Stimulated activated CD8-positive, alpha-beta memory T cell treated with anti-CD3 and anti-CD28 coated beads, Interleukin-2, amount 100 ng/mL, for 1 hour (primary cell): ENCODE measurements at places on chromosomes 6 and 20.

- no peak for DNase-seq
Observed at GRCh38 chr20:25187635-25188034, 7.9 kb upstream of the ENTPD6 start.

DNA sequence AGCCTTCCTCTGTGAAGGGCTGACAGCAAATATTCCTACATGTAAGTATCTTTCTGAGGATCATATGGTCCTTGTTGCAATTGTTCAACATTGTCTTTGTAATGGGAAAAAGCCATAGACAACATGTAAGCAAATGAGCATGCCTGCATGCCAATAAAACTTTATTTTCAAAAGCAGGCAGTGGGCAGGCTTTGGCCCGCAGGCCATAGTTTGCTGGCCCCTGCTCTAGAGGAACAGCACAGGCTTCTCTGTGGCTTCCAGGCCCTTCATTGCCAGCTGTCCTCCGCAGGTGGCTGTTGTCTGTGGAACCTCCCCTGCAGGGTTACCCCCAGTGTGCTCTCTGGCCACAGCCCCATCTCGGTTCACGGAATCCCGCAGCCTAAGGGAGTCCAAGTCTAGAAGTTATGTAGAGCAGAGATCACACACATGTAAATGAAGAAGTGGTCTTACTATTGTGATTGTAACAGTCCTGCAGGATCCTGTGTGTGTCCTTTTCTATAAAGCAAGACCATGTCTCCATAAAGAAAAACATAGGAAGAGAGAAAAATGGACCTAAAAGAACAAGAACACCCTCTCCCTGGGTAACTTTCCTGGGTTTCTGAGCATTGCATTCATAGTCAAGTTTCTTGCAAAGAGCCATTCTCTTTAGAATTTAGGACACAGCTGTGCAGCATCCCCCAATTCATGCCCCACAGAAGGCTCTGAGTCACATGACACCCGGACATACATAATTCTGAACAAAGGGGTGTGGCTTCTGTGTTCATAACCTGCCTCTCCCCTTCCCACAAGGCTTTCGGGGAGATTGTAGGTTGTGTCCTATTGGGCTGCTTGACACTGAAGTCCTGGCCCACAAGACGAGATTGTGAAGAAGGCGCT, 10.0 kb downstream of the UNC93A start:
- DNase-seq = no peak

DNA sequence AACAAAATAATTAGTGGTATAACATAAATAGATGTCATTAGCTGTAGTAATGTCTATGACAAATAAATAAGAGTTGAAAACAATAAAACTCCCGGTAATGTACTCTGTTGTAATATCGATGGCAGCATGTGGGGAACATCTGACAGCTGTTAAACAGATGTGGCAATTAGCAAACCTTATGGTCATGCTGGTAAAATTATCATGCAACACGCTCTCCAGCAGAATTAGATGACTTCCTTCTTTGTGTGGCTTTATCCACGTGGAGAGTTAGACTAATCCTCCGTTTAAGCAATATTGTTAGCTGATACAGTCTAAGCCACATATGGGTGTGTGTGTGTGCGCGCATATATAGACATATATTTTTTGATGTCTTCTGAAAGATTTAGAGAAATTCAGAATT, 77.7 kb upstream of the ZFP64 start:
- DNase-seq = no peak

DNA sequence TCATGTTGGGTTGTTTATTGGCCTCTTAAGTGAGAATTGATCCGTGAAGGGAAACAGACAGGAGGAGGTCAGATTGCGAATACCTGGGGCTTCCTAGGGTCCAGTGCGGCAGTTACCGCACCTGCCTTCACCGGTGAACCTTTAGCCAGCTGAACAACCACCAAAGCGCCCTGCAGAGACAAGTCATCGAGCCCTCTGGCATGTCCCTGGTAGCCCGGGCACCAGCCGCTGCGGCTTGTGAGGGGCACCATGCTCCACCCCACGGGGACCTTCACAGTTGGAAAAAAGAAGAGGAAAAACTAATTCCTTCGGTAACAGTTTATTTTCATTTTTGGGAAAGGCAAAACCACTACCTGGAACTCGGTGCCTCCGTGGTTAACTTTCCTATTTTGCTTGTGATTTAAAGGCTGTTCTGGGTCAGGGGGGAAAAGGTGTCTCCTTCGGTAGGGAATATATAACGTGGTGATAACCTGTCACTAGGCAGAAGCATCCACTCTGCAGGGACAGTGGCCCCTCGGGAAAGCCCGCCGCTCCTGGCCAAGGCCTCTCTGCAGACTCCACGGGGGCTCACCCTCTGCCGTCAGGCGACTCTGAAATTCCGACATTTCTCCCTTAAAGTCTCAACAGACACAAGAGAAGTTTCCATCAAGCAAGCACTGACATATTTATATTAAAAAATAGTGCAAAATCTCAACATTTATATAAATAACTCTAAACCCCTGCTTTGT, 30.7 kb upstream of the ZBP1 start:
- no peak for DNase-seq

DNA sequence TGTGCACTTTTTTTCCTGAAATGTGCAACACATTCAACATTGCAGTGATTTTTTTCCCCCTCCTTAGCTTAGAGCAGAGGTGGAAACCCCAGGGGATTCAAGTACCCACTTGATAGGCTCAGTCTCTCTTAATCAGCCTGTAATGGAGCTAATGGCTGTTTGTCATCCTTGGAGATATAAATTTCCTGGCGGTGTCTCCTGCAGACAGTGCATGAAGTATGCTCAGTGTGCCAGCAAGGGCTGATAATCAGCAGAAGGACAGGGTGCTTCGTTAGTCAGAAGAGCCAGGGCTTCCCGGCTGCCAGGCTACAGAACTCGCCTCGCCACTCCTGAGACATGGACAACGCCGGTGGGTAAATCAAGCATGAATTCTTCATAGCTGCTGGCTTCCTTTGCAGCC, 69.8 kb upstream of the PHACTR2 start:
- DNase-seq = no peak

DNA sequence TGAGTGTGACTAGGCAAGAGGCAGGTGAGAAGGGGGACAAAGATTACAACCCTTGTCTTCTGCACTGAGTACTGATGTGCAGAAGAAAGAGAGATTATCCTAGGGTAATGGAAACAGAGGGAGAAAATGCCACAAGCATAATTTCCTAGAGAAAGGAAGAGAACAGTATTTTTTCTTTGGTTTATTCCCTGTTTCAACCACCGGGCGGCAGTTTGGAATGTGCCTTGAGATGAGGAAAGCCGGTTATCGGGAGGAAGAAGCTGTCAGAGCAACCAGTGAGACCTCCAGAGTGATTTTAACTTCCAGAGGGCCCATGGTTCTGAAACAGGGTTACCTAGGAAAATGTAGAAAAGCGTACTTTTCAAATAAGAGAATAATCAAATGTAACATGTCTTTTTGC, 121.4 kb downstream of the REV3L start:
- DNase-seq = no peak

DNA sequence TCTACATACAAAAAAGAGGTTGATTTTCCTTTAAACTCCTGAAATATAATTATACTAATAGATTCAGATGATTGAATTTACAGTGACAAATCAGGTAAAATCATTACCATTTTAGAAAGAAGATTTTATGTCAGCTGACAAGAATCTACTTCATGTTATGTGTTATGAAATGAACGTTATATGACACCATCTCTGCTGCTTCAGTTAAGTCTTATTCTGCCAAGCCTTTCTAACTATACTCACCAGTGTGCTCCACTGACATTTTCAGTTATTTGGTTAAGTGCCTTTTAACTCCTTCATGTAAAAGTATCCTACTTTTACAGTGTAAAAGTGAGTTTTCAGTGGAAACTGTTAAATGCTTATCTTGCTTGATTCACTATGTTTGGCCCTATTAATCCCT, 80.4 kb downstream of the RWDD2A start:
- no peak for DNase-seq

GRCh38 chr20:962683-963082, 39.4 kb downstream of the RSPO4 start:
- no peak for DNase-seq

DNA sequence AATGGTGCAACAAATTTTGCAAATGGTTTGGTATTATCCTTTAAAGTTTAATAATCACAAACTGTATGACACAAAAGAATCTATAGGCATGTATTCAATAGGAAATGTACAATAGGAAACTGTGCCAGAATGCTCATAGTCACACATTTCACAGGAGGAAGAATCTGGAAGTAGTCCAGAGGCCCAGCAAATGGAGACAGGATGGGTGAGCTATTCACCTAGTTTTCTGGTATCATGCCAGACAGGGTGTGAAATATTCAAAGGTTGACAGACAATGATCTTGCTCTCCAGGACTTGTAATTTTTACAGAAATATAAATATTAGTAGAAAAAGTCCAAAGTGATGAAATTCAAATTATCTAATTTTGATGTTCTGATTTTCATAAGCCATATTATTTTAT, 520.1 kb upstream of the IMPG1 start:
- DNase-seq = no peak

- no peak for DNase-seq
Observed at GRCh38 chr6:118548613-118549012, 517 bp downstream of the PLN start.

GRCh38 chr6:4281341-4282293, 146.2 kb upstream of the ECI2 start:
- no peak for DNase-seq

GRCh38 chr6:42279144-42279781, 61.6 kb upstream of the MRPS10 start:
- no peak for DNase-seq

DNA sequence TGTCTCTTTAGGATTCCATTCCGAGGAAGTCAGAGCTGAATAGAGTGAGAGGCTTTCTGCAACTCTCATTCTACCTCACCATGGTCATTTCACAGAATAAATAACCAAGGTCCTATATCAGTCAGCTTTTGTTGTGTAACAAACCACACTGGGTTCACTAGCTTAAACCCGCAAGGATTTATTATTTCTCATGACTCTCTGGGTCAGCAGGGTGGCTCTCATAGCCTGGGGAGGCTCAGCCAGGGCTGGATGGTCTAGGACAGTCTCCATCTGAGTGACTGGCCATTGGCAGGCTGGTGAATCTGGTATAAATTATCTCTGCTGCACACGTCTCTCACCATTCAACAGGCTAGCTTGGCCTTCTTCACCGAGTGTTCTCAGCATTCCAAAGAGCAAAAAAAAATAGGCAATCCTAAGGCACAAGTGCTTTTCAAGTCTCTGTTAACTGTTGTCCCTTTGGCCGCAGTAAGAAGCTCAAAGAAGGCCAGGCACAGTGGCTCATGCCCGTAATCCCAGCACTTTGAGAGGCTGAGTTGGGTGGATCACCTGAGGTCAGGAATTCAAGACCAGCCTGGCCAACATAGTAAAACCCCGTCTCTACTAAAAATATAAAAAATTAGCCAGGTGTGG, 39.7 kb downstream of the ISM1 start:
- DNase-seq = no peak
